ENCODE measurements at places on chromosomes 7 and 10. TPM values are rescaled to one million over a fixed set of nuclear protein-coding genes. Genes with fewer than 3 reads are reported as not detected.

GRCh38 chr10:112115781-112116385 is 67.7 kb downstream of the GPAM start:
- no peak for DNase-seq

DNA sequence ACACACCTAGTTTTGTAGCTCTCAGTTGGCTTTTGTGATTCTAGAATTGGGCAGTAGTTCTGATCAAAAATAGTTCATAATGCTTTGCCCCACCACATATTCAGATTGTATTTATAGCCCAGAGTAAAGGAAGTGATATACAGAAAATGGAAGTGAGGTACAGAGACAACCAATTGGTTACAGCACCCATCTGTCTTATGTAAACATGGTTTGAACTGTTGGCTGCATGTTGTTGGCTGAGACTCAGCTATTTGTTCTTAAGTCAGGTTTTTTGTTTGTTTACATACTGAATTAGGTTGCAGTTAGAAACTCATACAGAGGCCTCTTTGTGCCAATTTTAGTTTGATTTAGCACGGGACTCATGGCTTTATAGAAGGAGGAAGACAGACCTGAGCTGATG is 158.9 kb upstream of the GPR26 start:
- no peak for DNase-seq

DNA sequence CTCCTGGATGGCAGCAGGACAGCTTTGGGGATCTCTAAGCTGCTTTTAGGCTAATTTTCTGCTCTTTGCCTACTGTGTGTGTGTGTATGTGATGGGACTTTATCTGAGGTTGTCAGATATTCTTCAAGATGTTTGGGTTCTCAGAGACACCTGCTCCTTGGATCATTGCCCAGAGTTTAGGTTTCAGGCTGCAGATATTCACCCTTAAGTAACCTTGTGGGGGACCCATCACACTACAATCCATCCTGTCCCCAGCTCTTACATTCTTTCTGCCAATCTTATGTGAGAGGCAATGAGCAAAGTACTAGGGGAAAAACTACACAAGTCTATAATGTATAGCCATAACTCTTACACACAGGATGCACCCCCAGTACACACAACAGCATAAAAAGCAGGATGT is 263.0 kb upstream of the ZWINT start:
- DNase-seq: no peak

GRCh38 chr10:100520811-100521210 is 1.1 kb upstream of the SEC31B start:
- no peak for DNase-seq

- no peak for DNase-seq
Measured at GRCh38 chr7:18762189-18762588, 266.6 kb downstream of the HDAC9 start.

GRCh38 chr7:148261996-148262688 is 328.4 kb upstream of the C7orf33 start:
- DNase-seq: no peak

DNA sequence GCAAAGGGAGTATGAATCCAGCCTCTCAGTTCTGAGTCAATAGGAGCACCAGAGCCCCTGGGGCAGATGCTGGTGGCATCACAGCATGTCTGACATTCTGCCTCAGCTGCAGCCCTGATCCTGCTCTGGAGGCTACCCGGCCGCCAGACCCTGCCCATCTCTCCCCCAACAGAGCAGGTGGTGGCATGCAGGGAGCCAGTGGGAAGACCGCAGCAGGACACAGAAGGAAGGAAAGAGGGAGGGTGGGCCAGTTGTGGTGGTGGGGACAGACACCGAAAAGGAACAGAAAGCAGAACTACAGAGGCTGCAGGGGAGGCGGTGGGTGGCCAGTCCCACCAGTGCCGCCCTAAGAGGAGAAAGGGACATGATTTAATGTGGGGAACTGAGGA is 35.3 kb downstream of the BLNK start:
- DNase-seq: no peak

DNA sequence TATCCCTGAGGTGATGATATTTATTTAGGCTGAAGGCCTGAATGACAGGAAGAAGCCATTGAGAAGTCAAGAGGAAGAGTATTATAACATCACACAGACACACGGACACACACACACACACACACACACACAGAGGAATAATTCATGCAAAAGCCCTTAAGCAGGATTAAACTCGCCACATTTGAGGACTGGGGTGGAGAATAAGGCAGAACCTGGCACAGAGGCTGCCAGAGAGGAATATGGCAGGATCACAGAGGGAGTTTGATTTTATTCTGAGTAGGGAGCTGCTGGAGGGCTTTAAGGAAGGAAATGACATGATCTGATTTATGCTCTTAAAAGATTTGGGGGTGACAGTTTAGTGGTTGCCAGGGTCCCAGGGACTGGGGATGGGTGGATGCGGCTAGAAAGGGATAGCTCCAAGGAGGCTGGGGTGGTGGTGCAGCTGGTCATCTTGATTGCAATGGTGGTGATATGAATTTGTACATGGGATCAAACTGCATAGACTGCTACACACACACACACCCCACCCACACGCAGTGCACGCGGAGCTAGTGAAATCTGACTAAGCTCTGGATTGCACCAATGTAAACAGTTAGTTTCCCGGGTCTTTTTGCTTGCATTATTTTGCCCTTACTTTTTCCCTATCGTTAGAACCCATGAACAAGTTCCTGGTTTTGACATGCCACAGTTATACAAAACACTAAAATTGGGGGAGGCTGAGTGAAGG is 11.2 kb downstream of the SMURF1 start:
- no peak for DNase-seq

DNA sequence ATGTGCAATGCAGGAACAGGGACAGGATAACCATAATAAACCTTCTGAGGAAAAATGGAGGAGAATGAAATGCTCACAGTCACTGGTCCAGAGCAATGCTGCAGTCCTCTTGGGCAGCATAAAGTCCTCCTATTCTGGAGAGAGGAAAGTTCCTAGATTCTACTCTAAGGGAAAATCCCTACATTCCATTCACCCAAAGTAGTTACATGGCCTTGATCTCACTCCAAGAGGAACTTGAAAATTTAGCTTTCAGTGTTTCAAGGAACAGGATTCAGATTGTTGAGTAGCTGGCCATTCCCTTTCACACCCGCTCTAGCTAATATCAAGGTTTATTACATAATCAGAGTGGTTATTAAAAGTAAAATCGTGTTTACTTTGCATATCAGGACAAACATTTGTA is 168.3 kb downstream of the CHRM2 start:
- no peak for DNase-seq

- DNase-seq: no peak
Measured at GRCh38 chr10:33901166-33901565, 566.7 kb upstream of the NRP1 start.

DNA sequence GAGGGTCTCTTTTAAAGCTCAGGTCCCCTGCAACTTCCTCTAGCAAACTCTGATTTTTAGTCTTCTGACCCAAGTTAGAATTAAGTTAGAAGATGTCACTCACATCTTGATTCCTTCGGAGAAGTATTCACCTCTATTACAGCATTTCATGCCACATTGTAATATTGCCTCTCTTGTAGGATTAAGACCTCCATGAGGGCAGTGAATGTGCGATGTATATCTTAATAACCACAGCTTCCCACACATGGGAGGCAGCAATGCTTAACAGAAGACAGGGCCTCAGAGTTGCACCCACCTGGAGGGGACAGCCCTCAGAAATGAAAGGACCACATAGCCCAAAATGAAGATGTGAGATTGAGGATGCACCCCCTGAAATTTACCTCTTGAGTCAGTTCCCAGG is 270.3 kb downstream of the HTR7 start:
- no peak for DNase-seq

GRCh38 chr7:69177941-69178494 is 420.3 kb upstream of the AUTS2 start:
- no peak for DNase-seq

DNA sequence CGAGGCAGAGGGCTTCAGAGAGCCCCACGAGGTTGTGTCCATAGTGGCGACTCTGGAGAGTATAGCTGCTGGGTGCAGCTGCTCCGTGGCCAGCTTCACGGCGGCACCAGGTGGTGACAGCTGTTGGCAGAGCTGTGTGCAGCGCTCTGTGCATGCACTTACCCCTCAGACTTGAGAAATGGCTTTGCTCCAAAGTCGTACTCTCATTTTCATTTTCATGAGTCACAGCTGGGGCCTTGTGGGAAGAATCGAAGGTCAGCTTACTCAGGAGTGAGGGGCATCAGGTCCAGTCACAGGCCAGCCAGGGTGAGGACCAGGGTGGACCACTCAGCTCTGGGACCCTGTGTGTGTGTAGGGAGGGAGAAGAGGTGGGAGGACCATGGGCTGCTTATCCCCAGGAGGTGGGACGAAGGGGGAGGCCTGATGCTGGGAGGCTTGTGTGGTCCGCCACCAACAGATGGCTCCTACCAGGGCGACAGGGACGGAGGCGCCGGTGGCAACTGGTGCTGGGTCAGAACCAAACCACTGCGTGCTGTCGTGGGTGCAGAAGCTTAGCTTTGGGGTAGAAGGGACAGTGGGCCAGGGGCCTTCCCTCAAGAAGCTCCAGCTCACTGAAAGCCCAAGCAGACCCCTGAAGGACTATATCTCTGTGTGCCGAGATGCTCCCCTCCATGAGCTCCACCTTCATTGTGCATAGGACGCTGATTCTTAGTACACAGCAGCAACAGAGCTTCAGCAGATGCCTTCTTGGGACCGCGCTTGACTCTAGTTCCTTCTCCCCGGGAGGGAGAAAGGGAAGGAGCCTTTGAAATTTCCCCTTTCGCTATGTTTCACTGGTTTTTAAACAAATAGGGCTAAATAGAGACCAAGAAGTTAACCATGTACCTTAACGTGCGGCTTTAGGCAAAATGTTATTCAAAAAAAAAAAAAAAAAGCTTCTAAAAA is 225.0 kb downstream of the CELF2 start:
- peak; percentile 79 for DNase-seq

- DNase-seq: no peak
Measured at GRCh38 chr7:84642611-84643010, 448.0 kb upstream of the SEMA3A start.

DNA sequence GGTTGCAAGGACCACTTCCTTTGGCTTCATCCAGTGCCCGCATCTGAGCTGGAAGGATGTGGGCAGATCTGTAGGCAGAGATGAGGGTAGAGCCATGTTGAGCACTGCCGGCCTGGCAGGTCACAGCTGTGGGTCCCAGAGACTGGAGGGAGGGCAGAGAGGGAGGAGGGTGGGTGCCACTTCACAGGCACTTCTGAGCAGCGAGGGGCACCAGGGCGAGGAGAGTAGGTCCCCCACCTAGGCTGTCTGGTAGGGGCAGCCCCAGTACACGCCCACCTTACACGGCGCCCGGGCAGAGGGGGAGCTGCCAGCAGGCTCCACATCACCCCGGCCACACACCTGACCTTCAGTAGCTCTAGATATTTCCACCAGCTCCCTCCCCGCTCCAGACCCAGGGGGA is 473.0 kb upstream of the FOXK1 start:
- DNase-seq: no peak

GRCh38 chr7:133978502-133979295 is 148.4 kb upstream of the LRGUK start:
- no peak for DNase-seq

- DNase-seq: no peak
Measured at GRCh38 chr10:20247891-20248708, 431.9 kb downstream of the PLXDC2 start.

- no peak for DNase-seq
Measured at GRCh38 chr7:152459724-152460251, 24.0 kb upstream of the KMT2C start.

GRCh38 chr10:61408105-61408504 is 45.1 kb downstream of the TMEM26 start:
- no peak for DNase-seq

DNA sequence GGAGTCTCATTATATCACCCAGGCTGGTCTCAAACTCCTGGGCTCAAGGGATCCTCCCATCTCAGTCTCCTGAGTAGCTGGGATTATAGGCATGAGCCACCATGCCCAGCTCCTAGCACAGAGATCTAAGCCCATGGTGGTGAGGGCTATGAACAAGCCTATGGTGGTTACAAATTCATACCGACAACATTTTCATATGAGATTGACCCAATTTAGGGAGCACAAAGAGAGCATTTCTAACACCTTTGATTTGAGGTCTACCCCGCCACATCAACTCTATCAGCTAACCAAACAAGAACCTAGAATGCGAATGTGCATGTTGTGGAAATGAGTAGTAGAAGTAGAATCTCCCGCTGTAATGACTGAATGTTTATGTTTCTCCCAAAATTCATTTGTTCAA is 14.2 kb upstream of the PRF1 start:
- DNase-seq: no peak

- no peak for DNase-seq
Measured at GRCh38 chr10:95295031-95295755, 4.4 kb upstream of the PDLIM1 start.

- no peak for DNase-seq
Measured at GRCh38 chr10:101851411-101852116, 8.0 kb upstream of the KCNIP2 start.

GRCh38 chr7:130297628-130298543 is 4.9 kb downstream of the CPA4 start:
- no peak for DNase-seq

DNA sequence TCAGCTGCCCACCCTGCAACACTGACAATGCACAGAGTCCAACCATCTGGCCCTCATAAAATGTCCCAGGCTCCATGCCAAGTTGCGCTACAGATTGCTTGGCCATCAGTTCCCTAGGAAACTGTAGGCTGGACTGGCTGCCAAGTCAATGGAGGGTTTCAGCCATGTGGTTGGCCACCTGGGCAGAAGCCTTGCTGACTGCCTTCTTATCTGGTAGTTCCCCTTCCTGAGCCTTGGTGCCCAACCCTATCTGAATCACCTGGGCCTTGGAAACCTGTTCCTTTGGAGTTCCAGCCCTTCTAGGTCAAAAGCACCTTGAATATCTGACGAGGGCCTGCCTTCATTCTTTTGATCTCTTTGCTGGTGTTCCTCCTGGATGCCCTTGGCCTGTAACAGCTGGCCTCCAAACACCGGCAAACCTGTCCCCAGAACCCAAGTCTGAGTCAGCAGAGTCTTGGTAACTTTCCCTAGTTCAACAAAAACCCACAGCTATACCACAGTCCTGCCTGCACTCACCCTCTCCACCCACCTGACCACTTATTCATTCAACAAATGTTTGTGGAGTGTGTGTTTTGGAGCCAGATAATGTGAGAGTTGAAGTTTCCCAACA is 37.4 kb upstream of the KDM7A start:
- DNase-seq: no peak

DNA sequence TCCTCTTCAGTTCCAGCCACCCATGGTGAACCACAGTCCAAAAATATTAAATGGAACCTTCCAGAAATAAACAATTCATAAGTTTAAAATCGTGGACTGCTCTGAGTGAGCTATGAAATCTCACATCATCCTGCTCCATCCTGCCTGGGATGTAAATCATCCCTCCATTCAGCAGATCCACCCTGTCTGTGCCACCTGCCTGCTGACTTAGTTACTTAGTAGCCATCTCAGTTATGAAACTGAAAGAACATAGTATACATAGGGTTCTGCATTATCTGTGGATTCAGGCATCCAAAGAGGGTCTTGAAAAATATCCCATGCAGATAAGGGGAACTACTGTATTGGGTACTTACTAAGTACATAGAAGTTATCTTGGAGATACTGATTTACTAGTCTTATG is 89.0 kb downstream of the ST8SIA6 start:
- DNase-seq: no peak

ACTL6B gene
- total RNA-seq: not detected

LAMTOR4 gene
- 99.4 TPM for total RNA-seq

MTPN gene
- total RNA-seq: 72.9 TPM

NDUFA5 gene
- total RNA-seq: 307 TPM

NOC3L gene
- total RNA-seq: 8.1 TPM

FFAR4 gene
- 0.24 TPM for total RNA-seq

RELN gene
- total RNA-seq: 0.62 TPM

CPA2 gene
- total RNA-seq: not detected

MALSU1 gene
- 119 TPM for total RNA-seq

TRPV5 gene
- not detected for total RNA-seq

UCN3 gene
- total RNA-seq: not detected

TMEM176B gene
- 43.1 TPM for total RNA-seq

STEAP1B gene
- total RNA-seq: not detected
